HL-60 (cell line): ENCODE measurements at places on chromosomes 4 and X.
A peak's percentile ranks its signal among the peaks of the same experiment; 100 is the strongest.

DNA sequence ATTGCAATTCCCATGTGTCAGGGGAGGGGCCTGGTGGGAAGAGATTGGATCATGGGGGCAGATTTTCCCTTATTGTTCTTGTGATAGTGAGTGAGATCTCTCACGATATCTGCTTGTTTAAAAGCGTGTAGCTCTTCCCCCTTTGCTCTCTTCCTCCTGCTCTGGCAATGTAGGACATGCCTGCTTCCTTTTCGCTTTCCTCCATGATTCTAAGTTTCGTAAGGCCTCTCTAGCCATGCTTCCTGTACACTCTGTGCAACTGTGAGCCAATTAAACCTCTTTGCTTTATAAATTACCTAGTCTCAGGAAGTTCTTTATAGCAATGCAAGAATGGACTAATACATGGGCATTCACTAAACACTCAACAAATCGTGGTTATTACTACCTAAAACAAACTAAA is 37.2 kb upstream of the PAPSS1 start:
- DNase-seq: peak; percentile 26

DNA sequence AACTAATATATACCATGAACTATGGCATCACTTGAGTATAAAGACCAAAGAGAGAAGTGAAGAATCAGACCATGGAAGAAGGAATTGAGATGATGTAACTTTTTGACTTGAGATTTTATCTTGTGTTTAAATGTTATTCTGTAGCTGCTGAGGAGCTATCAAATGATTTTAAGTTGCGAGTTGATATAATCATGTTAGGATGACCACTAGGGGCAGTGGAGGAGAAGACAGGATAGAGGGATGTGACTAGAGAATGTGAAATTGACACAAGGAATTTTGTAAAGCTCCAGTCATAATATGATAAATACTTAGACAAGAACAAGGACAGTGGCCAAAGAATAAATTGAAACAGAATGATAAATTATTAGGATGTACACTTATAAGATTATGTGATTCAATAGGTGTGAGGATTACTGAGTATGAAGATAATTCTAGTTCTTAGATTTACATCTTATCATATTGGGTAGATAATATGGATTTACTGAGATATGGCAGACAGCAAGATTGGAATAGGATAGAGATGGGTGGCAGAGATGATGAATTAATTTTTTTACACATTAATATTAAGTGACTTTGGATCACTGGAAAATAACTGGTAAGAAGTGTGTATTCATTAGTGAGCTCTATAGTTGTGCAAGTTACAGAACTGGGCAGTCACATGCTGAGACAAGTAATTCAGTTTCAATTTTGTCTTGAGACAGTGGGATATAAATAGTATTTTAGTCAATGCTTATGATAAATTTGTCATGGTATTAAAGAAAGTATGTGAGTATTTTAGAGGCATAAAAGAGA is 816.0 kb upstream of the PCDH10 start:
- no peak for DNase-seq

DNA sequence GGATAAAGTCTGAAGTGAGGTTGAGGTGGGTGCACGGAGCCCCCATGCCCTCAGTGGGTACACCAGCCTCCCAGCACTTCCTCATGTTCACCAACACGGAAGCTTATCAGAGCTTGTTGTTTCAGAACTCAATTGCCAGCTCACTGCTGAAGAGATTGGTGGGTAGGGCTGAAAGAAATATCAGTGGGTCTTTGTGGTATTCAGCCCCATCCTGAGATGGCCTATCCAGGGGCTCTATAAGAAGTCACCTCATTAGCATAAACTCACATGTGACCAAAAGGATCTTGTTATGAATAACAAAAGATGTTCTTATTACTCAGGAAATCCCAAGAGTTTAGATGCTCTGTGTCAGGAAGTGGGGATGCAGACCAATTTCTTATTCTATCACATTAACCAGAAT is 177.3 kb downstream of the ARHGAP10 start:
- DNase-seq: no peak

- DNase-seq: no peak
Observed at GRCh38 chrX:124842205-124842604, 477.5 kb upstream of the TEX13C start.

- no peak for DNase-seq
Observed at GRCh38 chr4:185249105-185249504, 39.7 kb downstream of the SNX25 start.

DNA sequence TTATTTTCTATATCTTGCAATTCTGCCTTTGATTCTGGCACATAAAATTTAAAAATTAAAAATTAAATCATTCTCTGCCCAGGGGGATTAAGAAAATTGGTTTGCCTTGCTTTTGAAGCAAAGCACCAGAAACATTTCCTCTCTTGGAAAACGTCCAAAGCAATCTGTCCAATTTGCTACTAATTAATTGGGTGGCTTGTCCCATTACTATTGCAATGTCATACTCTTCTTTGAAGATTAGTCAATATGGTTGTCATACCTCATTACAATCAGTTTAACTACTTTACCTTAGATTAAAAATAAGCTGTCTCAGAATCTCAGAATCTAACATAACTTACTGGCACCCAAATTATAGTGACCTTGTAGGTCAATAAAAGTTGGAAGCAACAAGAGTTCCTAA is 208.8 kb downstream of the TMA16 start:
- DNase-seq: no peak

DNA sequence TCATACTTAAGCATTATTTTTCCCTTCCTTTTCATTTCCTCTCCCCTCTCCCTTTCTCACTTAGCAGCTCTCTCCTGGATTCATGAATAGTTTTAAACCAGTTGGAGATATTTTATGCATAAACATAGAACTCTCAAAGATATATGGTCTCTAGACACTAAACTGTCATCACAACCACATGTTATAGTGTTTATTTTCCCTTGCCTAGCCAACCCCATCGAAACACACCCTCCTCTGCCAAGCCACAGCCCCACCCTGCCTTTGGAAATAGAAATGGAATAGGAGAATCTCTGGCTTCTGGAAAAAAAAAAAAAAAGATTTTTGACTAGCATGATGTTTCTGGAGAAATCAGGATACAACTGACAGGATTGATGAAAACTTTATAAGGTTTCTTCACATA is 64.8 kb upstream of the RBPJ start:
- no peak for DNase-seq
